Left kidney (tissue), 8 donors: ENCODE measurements at places on chromosomes 11 and 22. TPM values are rescaled to one million over a fixed set of nuclear protein-coding genes. Genes with fewer than 3 reads are reported as not detected.

FCHSD2 gene
- 48.4 TPM for polyA plus RNA-seq

BEST1 gene
- polyA plus RNA-seq = 4.1 TPM

MIOX gene
- polyA plus RNA-seq = 6.1 TPM

MLC1 gene
- polyA plus RNA-seq = 0.88 TPM

CRACR2B gene
- polyA plus RNA-seq = 9.9 TPM

CSRP3 gene
- not detected for polyA plus RNA-seq

PC gene
- 39.9 TPM for polyA plus RNA-seq

SYTL2 gene
- polyA plus RNA-seq = 106 TPM

- DNase-seq = no peak
These were observed 22.9 kb downstream of the TMEM123 start for GRCh38 chr11:102429691-102430090.

DNA sequence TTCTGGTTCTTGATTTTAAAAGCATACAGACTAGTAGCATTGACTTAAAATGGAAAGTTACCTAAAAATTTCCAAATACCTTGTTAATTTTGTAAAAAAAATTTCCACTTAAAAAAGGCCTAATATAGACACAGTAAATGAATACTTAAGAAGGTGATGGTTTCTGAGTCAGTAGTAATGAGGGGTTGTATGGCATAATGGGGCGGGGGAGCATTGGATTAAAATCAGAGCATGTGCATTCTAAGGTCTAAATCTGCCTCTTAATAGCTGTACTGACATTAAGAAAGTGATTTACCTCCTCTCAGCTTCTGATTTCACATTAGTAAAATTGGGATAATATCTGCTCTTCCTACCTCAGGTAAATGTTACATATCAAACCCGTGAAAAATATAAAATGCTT lies 446.5 kb downstream of the AASDHPPT start:
- no peak for DNase-seq

- no peak for DNase-seq
These were observed 34.8 kb upstream of the SHISAL1 start for GRCh38 chr22:44347549-44347948.

GRCh38 chr11:30760345-30760744 lies 174.2 kb upstream of the MPPED2 start:
- DNase-seq = no peak

GRCh38 chr11:127943763-127944162 lies 643.6 kb downstream of the ETS1 start:
- no peak for DNase-seq

GRCh38 chr11:118915396-118915795 lies 10.3 kb downstream of the BCL9L start:
- no peak for DNase-seq

GRCh38 chr11:68685656-68686380 lies 1.5 kb downstream of the GAL start:
- DNase-seq = no peak

DNA sequence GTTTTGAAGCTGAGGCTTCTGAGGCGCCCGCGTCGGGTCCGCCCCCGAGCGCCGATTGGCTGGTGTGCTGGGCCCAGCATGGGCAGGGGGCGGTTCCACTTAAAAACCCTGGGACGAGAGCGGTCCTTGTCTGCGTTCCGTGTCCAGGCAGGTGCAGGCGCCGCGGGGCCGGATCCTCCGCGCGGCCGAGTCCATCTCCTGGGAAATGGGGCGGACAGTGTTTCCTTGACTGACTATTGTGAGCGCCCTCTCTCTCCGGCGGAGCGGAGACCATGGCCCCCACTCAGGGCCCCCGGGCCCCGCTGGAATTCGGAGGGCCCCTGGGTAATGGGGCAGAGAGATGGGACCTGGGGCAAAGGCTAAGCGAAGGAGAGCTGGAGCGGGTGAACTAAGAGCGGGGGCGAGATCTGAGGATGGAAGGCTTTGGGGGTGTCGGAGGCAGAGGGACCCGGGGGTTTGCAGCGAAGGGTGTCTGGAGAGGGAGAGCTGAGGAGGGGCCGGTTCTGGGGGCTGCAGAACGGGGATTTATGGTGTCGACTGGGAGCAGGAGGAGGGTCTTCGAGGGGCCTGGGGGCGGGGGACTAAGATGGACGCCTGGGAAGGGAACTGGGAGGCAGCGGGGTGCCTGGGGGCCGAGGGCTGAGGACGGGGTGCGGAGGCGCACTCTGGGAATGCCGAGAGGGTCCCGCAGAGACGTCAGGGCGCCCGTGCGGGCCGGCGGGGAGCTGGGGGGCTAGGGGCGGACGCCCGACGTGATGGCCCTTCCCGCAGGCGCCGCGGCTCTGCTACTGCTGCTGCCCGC lies at the start of gene TM7SF2:
TSS of gene TM7SF2 (plus strand) at position 129 of the 802 bp plus-strand sequence. CDS start at position 273, 144 bp downstream.
- DNase-seq = peak; percentile 95

DNA sequence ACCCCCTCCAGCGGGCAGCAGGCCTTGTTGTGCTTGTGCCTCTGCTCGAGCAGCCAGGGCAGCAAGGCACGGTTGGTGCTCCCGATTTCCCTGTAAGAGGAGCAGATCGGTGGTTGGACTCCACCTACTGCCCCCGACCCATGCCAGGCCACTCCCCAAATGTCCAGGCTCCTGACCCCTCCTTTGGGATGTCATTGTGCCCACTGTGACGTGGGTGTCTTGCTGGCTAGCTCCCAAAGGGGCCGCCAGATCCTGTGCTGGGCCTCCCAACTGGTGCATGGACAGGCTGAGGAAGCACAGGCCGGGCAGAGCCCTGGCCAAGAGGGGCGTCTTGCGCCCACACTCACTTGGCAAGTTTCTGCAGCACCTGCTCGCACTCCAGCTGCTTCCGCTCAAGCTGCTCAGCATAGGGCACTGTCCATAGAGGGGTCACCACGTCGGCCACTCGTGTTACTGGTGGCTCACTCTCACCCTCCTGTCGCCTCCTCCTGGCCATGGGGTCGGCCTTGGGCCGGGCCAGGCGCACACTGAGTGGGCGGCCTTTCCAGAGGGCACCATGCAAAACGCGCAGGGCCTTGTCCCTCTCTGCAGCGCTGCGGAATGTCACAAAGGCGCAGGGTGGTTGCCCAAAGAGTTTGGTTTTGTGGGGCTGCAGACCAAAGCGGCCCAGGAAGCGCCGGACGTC lies at the start of gene RANBP1:
TSS of gene RANBP1 (plus strand) at position 414 of the 685 bp plus-strand sequence. CDS start at position 495, 81 bp downstream.
- no peak for DNase-seq

DNA sequence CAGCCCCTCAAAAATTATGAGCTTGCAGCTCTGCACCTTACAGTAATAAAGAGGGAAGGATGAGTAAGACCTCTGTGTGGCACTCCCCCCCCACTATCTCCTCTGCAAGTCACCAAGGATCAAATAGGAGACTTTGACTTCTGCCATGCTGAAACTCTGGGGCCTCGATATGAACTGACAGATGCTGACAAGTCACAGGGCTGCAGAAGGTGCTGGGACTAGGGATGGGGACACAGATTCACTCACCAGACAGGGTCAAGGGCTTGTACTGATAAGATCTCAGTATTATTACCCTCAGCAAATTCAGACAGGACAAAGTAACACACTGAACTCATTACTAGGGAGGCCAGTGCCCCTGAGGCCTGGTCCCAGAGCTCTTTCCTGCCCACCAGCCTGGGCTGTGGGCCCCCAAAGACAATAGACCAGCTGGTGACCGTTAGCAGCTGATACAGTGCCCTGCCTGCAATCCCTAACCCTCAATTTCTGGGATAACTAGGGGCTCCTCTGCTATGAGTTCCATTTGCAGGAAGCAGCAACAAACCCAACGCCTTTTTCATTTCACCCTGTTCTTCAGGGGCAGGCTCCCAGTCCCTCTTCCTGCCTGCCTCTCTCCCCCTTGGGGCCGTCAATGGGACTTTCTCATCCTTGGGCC lies 20.1 kb downstream of the TMPRSS13 start:
- no peak for DNase-seq

DNA sequence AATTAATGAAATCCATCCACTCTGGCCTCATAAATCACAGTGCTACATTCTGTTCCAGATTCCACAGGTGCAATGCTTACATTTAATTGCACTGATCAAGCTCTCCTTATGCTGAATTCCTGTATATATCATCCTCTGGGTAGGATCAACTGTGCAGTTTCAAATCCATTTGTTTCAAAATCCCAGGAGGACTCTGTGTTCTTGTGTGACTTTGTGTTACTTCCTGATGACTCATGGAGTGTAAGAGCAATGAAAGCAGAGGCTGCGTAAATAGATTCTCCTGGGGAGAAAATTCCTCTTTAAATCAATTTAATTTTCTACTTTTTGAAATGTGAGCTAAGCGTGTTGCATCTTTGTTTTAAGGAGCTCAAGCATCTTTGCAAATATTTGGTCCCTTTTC lies 752.7 kb downstream of the METTL15 start:
- no peak for DNase-seq

- DNase-seq = no peak
These were observed 10.6 kb downstream of the CTSF start for GRCh38 chr11:66557733-66558326.

- no peak for DNase-seq
These were observed 4.1 kb upstream of the MUC6 start for GRCh38 chr11:1040428-1041148.

DNA sequence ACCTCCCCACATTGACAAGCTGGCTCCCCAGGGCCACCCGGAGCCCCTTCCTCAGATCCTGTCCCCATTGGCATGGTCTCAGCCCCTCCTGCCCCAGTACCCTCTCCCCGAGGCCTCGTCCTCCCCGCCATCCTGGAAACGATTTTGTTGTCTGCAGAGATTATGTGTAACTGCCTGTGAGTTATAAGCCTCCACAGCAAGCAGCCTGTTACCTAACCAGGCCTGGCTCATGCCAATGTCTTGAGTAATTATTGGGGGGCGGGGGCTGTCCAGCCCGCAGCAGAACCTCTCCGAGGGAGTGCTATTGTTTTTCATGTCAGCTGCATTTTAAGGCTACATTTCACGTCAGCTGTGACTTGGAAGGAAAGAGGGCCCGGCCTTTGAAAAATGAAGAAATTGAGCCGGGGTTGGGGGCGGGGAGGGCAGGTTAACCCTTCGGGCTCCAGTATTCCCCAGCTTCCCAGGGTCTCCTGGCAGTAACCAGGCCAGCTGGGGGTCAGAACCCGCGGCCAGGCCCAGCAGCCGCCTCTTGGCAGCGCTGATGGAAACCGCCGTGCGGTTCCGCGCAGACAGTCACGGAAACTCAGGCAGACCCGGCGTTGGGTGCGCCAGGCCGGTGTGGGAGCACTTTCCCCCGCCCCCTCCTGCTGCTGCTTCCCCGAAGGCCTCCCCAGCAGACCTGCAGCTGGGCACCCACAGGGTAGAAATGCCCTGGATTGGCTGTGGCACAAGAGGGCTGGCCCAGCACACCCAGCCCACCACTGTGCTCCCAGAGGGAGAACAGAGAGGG lies 59.5 kb downstream of the CDKN1C start:
- peak; percentile 78 for DNase-seq
